ENCODE measurements at places on chromosomes 4 and X.

GRCh38 chr4:155008389-155008788 is 200.0 kb upstream of the NPY2R start:
- no peak for DNase-seq

DNA sequence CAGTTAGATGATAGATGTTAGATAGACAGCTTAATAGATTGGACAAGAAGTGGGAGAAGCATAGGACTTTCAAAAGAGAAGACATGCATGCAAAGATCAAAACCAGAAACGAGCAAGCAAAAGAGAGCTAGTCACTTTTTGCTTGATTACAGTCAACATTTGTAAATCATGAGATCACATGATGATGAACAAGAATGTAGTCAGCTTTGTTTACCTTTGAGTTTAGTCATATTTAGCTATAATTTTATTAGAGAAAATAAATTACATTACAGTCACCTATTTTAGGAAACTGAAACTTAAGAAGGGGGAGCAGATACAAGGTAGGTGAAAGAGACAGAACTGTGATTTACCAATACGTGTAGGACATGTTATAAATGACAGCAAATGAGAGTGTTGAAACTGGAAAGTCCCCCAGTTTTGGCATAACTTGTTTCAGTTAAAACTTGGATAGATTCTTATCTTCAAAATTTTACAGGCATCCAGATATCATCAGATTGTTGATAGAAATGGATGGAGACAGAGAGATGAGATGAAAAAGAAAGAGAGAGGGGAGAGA is 1083.1 kb upstream of the PCDH10 start:
- no peak for DNase-seq

DNA sequence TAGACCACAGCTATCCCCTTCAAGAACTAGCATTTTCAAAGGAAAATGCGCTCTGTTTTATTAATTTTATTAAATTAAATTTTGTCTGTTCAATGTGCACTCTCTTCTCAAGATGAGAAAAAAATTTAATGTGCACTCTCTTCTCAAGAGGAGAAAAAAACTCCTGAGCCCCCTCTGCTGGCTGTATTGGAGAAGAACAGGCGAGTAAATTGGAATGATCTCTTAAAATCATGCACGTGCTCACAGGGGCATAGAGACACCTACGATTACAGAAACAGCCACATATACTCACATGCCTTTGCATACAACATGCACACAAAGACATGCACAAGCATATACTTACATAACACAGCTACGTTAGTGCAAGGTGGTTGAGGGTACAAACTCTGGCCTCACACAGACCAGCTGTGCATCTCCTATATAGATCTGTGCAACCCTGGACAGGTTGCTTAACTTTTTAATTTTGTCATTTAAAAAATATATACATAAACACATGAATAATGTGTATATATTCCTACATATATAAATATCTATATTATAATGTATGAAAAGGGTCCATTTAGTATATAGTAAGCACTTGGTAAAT is 176.2 kb upstream of the CXorf66 start:
- peak; percentile 51 for DNase-seq

GRCh38 chrX:47206316-47206715 is 12.2 kb upstream of the CDK16 start:
- no peak for DNase-seq

DNA sequence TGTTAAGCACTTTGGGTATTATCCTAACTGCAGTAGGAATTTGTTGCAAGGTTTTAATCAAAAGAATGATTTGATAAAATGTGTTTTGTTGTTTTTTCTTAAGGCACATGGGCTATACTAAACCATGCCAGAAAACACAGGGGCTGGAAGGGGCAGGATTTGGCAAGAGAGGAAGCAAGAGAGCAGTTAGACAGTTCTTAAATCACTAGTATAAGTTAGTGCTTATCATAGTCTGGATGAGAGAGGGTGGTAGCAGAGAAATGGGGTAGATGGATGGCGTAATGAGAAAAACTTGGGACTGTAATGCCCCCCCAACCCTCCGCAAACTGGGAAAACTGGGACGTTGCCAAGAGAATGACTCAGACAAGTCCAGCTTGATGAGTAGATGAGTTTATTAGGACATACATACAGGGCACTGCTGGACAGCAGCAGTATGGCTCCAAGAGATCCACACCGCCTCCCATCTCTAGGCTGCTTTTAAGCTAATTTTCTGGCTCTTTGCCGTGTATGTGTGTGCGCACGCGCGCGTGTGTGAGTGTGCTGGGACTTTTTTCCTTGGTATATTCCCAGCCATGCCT is 151.5 kb downstream of the PDLIM5 start:
- DNase-seq, result no peak

GRCh38 chr4:5883916-5884315 is 9.0 kb downstream of the CRMP1 start:
- no peak for DNase-seq

DNA sequence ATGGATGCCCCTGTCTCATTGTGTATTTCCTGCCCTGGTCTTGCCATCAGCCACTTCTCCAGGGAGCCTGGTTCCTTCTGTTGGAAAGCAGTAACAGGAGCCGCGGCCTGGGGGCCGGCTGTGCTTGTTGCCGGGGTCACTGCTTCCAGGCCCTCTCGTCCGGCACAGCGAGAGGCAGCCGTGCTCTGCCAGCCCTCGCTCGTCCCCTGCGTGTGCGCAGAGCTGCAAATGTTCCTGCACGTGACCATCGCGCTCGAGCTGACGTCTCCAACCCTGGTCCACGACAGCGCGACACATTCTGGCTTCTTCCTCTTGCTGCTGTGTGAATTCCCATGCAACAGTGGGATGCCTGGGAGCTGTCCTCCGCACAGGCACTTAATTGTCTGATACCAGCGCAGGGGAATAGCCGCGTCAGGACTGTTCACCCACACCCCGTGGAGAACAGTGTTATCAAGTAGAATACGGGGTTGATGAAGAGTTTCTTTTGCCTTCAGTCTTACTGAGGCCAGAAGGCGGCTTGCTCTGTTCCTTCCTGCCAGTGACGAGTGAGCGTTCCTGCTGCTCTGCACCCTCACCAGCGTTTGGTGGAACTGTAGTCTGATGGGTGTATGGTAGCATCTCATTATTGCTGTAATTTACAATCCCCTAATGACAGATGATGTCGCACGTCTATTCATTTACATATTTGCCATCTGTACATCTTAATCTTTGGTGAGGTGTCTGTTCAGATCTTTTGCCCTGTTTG is 12.3 kb downstream of the PDE6B start:
- no peak for DNase-seq

DNA sequence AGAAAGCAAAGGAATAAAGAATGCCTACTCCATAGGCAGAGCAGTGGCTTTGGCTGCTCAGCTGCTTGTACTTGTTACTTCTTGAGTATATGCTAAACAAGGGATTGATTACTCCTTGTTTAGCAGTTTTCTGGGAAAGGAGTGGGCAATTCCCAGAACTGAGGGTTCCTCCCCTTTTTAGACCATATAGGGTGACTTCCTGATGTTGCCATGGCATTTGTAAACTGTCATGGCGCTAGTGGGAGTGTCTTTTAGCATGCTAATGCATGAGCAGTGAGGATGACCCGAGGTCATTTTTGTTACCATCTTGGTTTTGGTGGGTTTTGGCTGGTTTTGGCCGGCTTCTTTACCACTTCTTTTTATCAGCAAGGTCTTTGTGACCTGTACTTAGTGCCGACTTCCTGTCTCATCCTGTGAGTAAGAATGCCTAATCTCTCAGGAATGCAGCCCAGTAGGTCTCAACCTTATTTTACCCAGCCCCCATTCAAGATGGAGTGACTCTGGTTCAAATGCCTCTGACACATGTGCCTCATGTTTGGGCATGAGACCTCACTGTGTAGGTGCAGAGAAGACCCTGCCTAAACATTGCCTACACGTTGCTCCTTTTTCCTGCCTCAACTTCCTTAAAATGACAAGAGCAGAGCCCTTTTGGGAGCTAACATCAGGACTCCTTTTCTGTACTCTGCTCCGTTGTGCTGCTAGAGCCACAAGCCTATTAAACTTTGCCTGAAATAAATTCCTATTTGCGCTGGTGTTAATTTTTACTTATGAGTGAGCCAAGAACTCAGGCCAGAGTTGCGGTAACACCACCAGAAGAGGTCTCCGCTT is 21.0 kb upstream of the UBA6 start:
- DNase-seq, result no peak

GRCh38 chr4:87584222-87584908 is 24.0 kb upstream of the DSPP start:
- DNase-seq, result no peak

DNA sequence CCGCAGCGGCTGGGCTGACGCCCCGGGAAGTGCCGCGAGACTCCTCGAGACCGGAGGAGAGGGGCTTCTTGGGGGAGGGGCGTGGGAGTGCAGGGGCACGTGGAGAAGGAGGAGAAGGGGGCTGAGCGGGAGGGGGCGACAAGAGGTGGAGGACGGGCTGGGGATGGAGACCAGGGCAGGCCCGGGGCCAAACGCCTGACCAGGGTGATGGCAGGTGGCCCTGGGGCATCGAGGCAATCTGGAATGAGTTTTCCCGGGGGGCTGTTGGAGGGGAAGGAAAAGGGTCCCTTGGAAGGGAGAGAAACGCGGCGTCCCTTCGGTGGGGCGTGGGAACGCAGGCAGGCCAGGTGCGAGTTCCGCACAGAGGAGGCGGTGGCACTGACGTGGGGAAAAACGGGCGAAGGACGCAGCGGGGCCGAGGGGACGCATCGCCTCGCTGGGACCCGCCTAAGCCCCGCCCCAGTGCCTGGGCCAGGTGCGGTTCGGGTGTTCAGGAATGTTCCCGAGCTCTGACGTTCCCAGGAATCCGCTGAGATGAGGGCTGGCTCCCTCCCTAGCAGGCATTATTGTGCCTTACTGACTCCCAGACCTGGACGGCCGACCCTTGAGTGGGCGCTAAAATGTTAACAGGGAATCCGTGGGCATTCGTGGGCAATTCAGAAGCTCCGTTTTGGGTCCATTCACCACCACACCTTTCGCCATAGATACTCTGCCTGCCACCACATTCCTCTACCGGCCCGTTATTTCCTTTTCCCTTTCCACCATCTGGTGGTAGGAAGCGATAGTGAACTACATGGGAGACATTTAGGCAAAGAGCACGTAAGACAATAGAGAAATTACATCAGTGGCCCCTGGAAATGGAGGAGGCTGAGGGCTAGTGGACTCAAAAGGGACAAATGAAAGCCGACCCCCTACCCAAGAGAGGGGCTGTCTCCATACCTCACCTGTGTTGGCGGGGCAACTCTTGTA is 795 bp upstream of the SH3KBP1 start:
- DNase-seq, result peak; percentile 67

GRCh38 chr4:1137063-1137776 is 23.9 kb upstream of the RNF212 start:
- peak; percentile 15 for DNase-seq

DNA sequence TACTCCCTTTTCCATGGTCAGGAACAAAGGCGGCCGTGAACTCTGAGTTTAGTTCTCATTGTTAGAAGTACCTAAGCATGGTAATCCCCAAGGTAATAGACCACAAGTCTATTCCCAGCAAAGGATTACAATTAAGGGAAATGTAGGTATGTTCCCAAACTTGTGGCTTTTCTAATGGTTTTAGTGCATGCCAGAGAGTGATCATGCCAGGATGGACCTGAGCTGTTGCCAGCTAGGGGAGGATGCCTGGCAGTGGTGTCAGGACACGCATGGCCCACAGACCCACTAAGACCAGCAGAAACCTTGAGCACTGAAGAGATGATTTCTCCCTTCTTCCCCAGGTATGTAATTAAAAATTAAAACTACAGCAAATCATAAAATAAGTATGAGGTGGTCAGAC is 60.8 kb downstream of the COQ2 start:
- DNase-seq, result no peak

GRCh38 chr4:114780205-114780604 is 181.6 kb downstream of the UGT8 start:
- DNase-seq, result no peak

DNA sequence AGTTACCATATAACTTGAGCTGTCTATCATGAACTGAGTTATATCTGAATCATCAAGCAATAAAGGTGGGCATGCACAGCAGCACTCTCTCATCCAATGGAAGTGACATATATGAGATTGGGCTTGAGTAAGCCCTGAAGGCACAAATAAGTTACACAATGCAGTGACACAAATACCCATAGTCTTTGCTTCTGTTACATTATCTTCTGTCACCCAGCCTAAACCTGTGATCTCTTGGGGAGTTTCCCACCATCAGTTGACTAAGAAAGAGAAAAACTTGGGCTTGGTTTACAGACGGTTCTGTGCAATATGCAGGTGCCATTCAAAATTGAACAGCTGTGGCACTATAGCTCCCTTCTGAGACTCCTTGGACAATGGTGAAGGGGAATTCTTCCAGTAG is 138.8 kb upstream of the IL15 start:
- DNase-seq, result no peak

DNA sequence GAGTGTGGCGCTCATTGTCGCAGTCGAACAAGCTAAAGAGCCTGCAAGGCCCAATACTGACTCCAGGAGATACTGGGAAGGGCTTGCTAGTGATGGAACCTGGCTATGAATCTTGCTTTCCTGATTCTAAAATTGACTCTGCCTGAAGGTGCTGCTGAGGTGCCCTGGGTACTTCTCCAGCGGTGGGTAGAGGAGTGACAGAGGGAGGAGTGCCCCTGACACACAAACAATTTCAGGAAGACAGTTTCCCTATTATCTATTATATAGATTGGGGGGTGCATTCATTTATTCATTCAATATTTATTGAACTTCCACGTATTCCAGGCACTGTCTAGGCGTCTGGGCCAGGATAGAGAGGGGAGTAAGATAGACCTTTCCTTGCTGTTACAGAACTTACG is 339.2 kb upstream of the GATB start:
- no peak for DNase-seq

GRCh38 chr4:124135409-124135813 is 577.1 kb downstream of the ANKRD50 start:
- DNase-seq, result no peak

GRCh38 chr4:72318421-72319170 is 250.4 kb downstream of the ADAMTS3 start:
- DNase-seq, result no peak

- no peak for DNase-seq
Measured at GRCh38 chr4:8237256-8237989, 32.1 kb upstream of the HTRA3 start.

GRCh38 chrX:49177873-49178480 is 6.3 kb downstream of the PLP2 start:
- DNase-seq, result no peak

DNA sequence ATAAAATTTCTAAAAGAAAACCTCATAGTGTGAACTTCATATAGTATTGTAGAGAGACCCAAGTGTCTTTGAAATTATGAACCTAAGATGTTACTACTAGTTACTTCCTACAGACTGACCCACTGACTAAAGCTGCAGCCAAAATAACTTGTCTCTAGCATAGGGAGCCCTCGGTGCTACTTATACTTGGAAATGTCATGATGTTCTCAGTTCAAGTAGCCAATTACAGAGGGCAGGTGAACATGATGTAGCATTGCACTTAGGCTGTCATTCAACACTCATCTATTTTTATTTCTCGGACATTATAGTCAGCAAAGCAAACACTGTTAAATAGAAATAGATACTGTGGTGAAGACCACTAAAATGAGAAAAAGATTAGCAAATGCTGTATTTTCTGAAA is 165.6 kb downstream of the AREG start:
- DNase-seq, result no peak

DNA sequence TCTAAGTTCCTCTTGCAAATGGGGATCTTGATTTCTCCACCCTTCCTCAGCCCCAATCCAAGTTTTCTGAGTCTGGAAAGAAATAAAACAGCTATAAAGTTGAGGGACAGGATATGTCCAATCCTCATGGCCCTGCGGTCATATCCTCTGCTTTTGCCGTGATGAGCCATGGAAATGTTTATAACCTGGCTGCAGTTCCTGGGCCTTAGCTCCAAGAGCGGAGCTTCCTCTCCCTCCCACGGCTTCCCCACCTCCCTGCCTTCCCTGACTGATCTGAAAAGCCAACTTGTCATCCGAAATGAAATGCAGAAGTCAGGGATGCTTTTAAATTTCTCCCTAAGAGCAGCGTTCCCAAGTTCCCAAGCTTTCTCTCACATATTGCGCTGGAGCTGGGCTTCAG is 221.5 kb upstream of the SFRP2 start:
- no peak for DNase-seq
